ENCODE measurements at places on chromosomes 1 and 21.
A peak's percentile ranks its signal among the peaks of the same experiment; 100 is the strongest.

GRCh38 chr1:3212453-3213355 lies 143.7 kb downstream of the PRDM16 start:
- peak; percentile 76 for DNase-seq

DNA sequence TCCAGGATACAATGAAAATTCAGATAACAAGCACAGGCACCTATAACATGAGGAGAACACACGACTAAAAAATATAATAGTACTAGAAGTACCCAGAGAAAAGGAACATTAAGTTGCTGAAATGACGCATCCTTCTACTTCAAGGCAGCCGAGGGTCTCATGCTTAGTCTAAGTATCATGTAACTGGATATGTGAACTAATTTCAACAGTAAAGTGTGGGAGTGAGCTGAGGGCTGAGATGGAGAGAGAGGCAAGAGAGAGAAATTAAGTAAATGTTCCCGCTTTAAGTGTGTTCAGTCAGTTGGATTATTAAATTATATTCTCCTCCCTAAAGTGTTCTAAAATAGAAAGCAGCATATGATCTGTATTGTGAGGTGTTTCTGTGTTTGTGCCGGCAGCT lies 152.2 kb upstream of the KRTAP19-8 start:
- no peak for DNase-seq

DNA sequence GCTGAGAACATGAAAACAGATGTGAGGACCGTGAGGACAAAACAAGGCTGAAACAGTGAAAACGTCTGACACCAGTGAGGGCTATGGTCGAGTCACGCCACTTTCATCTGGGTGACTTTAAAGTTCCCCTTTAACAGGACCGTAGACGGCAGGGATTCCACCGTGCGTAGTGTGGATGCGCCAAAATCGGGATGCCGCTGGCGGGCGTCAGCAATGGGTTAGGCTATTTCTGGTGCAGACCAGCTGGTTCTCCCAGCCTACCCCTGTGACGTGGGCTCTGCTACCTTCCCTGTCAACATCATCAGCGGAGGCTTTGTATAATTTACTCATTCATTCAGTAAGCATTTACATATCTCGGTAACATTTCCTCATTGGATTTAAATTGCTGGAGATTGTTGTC lies 246.6 kb upstream of the AJAP1 start:
- DNase-seq: no peak

DNA sequence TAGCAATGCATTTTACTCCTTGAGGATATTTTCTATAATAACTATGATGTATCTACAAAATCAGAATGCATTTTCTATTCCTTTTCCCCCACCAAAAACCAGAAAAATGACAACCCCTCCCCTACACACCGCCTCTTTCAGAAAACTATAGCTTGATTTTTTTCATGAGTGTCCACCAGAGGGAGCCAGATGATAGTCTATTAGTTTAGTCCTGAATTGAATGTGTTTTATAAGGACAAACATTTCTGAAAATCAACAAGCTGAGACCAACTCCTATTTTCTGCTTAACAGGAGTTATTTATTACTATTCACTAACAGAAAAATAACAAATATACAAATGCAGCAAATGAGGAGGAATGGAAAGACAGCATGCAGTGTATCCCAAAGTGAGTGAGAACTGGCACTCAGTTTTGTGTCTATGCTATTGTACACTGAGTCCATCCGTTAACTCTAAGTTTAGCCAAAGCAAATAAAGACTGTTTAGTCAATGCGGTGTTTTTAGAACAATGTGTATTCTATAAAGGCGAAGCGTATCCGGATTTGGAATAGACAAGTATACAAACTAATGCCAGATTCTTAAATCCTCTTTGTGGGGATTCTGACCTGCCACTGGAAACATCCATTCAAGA lies 182.6 kb downstream of the VAV3 start:
- DNase-seq: no peak

GRCh38 chr1:203768256-203768655 lies 3.3 kb downstream of the LAX1 start:
- DNase-seq: no peak

- no peak for DNase-seq
Measured at GRCh38 chr21:29053656-29054055, 19.8 kb downstream of the CCT8 start.

DNA sequence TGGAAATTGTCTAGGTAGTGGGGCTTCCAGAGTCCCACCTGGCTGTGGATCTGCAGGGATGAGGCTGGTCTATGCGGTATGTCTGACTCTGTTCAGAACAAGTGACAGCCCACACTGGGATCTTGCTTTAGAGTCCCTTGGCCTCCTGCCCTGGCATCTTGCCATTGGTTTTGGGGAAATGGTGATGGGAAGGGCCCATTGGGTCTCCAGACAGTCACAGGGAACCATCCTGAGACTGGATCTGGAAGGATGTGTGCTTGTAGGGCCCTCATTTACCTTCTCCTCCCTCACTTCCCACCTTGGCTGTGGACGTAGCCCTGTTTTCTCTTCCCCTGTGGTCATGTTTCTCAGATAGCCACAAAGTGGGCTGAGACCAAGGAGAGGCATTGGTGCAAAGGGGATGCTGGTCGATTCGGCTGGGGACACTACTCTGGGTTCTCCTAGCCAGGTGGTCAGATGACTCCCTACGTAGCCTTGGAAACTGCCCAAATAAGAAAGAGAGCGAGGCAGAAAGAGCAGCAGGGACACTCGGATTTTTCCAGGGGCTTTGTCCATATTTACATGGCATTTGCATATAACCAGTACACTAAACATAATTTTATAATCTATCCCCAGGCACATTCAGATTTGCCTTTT lies 15.1 kb downstream of the SOX13 start:
- no peak for DNase-seq

GRCh38 chr1:204721373-204722055 lies 36.0 kb upstream of the LRRN2 start:
- no peak for DNase-seq

DNA sequence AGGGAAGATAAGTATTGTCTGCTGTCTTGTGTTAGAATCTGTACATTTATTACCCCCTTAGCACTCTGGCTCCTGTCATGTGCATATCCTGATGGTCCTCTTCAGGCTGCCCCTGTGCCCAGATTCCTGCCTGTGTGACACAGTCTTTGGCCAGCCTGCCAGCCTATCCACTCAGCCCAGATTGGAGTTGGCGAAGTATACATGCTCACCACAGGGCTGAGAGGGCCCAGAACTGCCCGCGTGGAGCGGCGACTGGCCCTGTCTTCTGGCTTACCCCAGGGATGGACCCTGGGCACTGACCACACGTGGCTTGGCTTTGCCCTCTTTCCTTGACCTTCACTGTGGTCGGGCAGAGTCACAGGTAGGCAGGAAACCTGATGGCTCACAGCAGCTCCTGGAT lies 11.4 kb downstream of the RNF220 start:
- DNase-seq: peak; percentile 60

DNA sequence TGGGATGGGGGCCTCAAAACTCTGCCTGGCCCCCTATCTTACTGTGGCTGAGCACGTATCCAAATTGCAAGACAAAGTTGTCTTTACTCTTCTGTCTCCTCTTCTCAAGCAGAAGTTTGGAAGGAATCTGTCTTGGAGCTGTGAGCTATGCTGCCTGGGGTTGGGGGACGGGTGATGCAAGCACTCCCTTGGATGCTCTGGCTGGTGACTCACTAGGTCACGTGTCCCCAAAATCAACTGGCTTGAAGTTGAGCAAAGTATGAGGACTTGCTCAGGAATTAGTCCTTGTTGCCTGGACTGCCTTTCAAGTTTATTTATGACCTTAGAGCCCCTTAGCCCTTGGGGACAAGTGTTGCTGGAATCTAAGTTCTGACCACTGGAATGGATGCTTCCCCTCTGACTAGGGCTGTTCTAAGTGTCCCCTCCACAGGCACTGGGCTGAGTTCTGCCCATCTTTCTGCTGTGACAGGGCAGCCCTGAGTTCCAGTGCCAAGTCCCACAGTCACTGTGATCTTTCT lies 269.5 kb downstream of the HHAT start:
- DNase-seq: peak; percentile 73

DNA sequence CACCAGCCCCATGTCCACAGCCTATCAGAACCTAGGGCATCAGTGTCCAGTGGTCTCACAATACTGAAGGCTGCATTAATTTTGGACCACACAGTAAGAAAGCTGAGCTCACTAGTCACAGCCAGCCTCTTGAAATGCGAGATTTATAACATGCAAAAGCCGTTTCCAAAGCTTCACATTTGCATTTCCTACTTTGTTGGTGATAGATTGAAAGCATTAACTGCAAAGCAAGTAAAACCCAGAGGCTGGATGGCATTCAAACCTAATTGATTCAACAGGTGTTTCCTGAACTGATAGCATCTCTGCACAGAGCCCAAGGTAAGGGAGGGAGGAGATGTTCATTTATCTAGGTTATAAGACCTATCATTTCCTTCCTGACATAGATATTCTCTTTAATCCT lies 410.1 kb downstream of the OMA1 start:
- no peak for DNase-seq

DNA sequence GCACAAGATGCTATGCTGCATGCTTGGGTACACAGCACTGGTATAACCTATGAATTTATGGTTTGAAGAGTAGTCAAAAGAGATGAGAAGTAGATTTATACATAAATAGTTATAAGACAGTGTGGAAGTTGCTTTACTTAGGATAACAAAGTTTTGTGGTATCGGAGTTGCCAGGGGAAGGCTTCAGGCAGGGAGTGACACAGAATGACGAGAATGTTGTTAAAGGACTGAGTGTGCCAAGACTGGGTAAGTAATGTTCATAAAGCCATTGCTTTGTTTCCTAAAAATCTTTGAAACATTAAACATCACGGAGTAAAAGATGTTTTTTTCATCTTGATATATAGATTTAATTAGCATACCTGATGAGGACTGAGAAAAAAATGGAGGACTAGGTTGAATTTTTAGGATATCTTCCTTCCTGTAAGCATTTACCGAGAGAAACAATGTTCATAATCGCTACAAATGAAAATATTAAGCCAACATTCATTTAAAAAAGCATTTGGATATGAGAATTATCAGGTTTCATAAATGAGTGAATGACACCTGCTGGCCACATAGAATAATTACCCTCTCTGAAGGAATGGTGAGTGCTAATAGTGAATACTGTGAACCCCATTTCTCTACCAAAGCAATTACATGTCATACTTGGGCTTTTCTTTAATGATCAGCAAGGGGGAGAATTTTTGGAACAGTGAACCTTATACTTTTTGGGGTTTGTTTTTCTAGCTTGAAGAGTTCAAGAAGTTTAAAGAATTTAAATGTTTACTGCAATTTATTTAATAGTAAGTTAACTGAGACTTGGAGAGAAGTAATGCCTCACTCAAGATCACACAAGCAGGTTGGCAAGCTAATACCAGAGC lies 28.4 kb downstream of the EXTL2 start:
- no peak for DNase-seq

GRCh38 chr1:29505532-29506220 lies 269.4 kb downstream of the PTPRU start:
- no peak for DNase-seq

- no peak for DNase-seq
Measured at GRCh38 chr1:210213335-210213734, 19.3 kb upstream of the SERTAD4 start.

GRCh38 chr1:162376691-162377090 lies at the start of gene SPATA46:
TSS of gene SPATA46 (minus strand) at chr1:162376854. CDS start at chr1:162376790, 64 bp downstream.
- DNase-seq: no peak

GRCh38 chr1:147600119-147601111 lies 59.1 kb downstream of the BCL9 start:
- no peak for DNase-seq

DNA sequence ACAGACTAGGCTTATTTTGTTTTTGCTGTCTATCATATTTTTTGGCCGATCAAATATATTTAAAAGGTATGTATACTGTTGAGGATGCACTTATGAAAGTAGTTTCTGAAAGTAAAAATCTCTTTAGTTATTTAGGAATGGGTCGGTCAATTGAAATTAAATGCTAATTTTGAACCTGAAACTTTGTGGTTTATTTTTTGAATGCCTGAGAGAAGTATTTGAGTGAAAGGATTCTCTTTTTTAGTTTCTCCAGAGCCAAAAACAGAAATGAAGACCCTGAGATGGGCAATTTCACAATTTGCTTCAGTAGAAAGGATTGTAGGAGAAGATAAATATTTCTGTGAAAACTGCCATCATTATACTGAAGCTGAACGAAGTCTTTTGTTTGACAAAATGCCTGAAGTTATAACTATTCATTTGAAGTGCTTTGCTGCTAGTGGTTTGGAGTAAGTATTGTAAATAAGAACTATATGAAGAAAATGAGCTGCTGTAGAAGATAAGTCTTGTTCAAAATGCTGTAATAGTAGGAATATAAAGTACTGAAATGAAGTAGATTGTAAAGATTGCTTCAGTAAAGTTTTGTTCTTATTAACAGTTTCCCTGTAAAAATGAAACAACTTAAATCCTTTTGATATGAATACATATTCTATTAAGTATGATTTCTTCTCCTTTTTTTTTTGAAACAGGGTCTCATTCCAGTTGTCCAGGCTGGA lies 11.5 kb downstream of the USP1 start:
- no peak for DNase-seq
